ENCODE measurements at places on chromosomes 5 and 9.

GRCh38 chr5:168356592-168356991, 65.1 kb downstream of the WWC1 start:
- no peak for ATAC-seq

DNA sequence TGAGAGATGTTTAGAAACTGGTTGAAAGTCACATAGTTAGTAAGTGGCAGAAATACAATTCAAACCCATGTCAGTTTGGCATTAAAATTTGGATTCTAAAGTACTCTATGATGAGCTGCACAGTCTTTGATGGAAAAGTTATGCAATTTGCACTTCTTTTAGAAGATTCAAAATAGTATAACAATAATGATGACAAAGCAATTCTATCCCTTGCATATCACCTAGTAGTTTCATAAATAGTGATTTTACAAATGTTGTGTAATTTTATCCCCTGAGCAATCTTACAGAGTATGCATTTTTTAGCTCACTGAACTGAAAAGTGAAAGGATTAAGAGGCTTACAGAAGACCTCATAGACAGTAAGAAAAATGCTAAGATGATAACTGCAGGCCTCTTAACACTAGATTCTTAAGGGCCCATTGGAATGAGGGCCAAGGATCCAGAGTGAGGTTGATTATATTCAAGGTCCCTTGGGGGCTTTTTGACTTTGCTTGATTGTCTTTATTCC, 3.7 kb downstream of the C5orf46 start:
- ATAC-seq = no peak

- no peak for ATAC-seq
Observed at GRCh38 chr9:123302348-123303214, 34.2 kb upstream of the STRBP start.

GRCh38 chr5:153959134-153959957, 79.4 kb downstream of the FAM114A2 start:
- no peak for ATAC-seq

GRCh38 chr5:157994906-157995519, 136.1 kb upstream of the CLINT1 start:
- peak; percentile 82 for ATAC-seq

GRCh38 chr9:4197548-4197947, 102.3 kb downstream of the GLIS3 start:
- ATAC-seq = no peak

GRCh38 chr9:19754921-19755320, 33.9 kb downstream of the SLC24A2 start:
- ATAC-seq = no peak

DNA sequence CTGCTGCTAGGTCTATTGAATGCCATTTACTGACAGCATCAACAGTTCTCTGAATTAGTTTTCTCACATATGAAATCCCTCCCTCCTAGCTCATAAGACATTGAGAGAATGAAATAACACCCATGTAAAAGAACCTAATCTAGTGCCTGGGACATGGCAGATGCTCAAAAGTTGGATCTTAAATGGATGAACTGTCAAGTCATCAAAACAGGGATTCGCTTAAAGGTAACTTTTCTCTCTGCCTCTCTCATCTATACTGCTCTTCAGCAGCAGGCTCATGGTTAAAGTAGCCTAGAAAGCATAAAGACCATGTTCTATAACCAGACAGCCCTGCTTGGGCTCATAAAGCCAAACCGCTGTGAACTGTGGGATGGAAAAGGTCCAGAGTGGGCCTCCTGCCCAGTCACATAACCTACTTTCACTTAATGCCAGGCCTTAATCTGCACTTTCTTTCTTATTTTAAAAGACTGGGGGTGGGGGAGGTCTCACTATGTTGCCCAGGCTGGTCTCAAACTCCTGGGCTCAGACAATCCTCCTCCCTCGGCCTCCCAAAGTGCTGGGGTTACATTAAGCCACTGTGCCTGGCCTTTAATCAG, 3.7 kb downstream of the TMEM245 start:
- ATAC-seq = no peak

GRCh38 chr5:133900534-133901270, 67.7 kb downstream of the C5orf15 start:
- ATAC-seq = no peak

- no peak for ATAC-seq
Observed at GRCh38 chr5:76524868-76525267, 98.3 kb downstream of the F2RL2 start.

GRCh38 chr9:105683688-105684275, 10.6 kb upstream of the TMEM38B start:
- ATAC-seq = no peak

DNA sequence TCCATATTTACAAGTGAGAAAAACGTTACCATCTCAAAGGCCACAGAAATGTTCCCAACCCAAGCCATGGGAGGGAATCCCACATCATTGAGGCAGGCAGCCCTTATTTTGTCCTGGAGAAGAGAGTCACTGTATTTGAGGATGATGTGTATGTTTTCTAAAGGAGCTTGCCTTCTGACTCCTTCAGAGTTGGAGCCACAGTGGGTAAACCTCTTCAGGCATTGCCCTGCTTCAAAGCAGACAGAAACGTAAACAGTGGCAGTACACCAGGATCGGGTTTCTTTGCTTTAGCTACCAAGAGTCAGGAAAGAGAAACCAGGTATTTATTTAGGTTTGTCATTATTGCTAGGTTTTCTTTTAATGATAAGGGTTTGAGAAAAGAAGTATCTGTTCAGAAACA, 45.7 kb downstream of the MUSK start:
- no peak for ATAC-seq

DNA sequence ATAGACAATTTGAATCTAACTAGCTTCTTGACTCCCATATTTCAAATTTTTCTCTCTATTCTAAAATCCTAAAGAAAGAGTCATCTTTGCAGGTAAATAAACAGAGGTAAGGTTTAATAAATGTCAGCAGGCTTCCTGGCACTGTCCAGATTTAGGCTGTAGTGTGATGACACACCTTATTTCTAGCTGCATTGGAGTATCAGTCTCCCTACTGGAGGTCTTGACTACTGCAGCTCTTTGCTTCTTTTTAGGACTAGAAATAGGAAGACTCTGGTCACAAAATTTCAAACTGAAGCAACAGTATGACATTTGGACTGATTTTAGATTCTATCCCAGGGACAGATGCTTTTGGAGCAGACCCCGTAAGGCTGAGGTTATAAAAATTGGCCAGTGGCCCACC, 40.7 kb upstream of the PPP3R2 start:
- ATAC-seq = no peak

DNA sequence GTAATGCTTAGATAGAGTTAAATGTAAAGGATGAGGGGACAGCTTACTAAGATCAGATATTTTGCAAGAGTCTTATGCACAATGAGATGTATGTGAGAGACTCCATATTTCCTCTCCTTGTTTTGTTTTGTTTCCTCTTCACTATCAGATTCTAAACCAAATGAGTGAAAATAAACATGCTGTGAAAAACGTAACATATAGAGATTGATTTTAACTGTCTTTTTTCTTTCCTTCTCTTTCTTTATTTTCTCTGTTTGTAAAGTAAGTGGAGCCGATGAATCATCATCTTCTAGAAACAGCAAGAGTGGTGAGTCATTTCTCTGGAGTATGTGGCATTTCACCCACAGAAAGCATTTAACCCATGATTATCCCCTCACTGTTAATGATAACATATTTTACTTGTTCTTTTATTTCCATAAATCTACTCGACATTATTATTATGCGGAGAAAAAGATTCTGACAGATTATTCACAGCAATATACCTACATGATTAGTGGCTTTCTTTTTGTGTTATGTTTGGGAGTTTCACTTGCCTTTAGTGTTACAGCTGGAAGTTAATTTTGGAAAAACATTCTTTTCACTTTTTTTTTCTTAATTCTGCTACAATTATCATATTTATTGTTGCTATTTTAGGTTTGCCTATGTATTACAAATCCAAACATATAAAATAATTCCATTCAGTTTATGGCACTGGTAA, 2.1 kb upstream of the ANXA1 start:
- peak; percentile 69 for ATAC-seq

DNA sequence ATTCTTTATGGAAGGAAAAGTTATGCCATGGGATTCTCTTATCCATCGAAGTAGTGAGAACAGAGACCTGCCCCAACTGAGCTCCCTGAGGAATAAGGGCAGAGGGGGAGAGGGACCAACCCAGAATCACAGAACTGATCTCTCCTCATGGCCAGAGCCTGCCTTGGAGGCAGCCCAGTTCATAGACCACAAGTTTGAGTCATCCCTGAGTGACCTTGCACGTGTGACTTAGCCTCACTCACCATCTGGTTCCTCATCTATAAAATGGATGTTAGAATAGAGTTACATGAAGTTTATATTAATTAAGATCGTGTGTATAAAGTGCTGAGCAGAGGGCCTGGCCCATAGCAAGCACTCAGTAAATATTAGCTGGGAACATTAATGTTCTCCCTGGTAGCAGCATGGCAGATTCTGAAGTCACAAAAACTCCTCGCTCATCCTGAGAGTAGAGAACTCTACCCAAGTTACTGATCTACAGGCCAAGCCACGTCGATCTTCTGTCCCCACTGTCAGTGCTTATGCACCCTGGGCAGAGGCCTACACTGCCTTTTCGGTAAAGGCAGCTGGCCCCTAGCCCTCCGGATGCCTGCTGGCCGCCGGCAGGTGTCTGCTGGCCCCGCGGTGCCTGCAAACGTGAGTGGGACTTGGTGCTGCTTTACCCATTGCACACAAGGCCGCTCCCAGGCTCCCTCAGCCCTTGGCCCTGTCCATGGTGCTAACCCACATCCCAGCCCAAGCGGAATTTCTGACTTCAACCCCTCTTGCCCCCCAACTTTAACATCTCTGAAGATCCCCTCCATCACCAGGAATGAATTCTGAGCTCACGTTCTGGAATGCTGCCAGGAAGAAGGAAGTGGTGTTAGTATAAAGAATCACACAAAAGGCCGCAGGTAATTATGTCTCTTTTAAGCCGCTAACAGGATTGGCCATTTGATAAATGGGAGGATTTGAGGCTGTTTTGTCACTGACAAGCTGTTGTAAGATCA, 61.1 kb upstream of the ARAP3 start:
- no peak for ATAC-seq

- no peak for ATAC-seq
Observed at GRCh38 chr9:72574156-72574810, 52.9 kb downstream of the TMC1 start.

DNA sequence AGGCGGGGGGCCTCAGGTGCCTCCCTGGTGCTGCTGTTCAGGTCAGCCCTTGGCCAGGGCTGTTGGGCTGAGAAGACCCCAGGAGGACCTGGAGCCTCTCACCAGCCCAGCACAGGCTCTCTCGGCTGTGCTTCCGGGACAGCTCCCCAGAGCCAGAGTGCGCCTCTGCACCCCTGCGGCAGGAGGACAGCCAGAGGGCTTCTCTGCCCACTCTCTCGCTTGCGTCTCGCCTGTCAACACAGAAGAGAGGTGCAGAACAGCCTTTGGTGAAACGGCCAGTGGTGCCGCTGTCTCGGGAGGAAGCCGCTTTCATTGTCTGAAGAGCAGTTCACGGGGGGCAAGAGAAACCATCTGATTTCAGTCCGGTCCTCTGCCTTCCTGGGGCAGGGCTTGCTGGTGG, 3.8 kb upstream of the NACC2 start:
- ATAC-seq = no peak

GRCh38 chr5:7671381-7671993, 179.4 kb downstream of the CFAP90 start:
- ATAC-seq = no peak

DNA sequence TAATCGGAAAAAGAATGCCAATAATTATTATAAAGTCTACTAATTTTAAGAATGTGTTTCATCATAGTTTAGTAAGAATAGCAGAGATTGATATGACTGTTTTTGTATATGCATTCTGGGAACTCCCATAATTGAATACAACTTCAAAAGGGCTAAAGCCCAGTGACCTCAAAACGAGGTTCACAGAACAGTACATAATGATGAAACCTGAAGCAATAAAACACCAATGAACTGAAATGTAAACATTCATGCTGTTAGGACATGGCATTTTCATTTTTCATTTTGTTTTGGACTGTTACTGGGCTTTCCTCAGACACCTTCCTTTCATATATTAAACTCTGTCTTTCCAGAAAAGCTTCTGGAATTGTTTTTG, 684 bp upstream of the JMY start:
- ATAC-seq = peak; percentile 55

DNA sequence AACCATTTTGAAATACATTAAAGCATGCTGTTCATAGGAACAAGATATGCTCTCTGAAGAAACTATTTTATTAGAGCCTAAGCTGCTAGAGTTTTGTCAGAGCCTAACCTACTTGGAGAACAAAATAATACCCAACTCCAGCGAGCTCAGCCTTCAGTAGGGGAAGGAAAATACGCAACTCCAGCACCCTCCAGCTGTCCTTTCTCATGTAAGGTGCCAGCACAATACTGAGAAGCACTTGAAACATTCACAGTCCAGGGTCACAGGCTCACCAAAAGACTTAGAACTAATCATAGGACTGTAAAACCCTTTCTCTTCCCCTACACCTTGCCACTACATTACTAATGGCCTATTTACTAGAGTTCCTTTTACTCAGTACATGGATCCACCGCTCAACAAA, 18.9 kb downstream of the DPYSL3 start:
- ATAC-seq = no peak

GRCh38 chr5:2465383-2465782, 286.1 kb downstream of the IRX2 start:
- no peak for ATAC-seq

DNA sequence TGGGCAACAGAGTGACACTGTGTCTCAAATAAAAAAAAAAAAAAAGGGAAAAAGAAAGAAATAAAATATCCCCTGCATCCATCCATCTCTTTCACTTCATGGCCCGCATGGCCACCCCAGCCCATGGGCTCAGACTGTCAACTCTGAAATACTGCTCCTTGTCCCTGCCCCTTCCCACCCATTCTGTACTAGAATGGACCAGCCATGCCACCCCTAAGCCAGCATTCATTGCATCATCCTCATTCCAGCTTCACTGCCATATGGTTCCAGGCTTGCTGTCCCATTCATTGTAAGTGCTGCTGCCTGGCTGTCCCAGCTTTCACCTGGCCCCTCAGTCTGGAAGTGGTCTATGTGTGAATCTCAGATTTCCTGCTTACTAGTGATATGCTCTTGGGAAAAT, 46.2 kb downstream of the SPRY4 start:
- no peak for ATAC-seq

DNA sequence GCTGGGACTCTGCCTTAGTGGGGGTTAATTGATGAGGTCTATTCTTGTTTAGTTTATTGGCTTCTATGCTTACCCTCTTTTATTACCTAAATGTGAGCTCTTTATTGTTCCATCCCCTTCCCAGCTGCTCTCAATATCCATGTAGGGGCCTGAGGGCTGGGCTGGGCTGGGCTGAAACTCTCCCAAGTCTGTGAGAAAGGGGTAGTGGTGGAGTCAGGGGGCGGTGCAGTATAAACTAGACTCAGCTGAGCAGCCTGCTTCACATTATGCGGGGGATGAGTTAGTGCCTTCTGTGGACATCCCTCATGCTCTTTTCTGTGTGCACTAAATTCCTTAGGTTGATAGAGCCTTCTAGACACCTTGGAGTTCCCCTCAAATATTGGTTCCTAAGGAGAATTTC, 451.8 kb upstream of the PTGER4 start:
- no peak for ATAC-seq

- no peak for ATAC-seq
Observed at GRCh38 chr5:136058972-136059354, 30.2 kb downstream of the TGFBI start.

GRCh38 chr9:99352826-99353225, 130.7 kb downstream of the SEC61B start:
- ATAC-seq = no peak

All from activated T-helper 17 cell treated with anti-CD3 and anti-CD28 coated beads, Interleukin-2, amount 50 U/mL, for 72 hours (primary cell).